ENCODE measurements at places on chromosomes 5 and 9.

DNA sequence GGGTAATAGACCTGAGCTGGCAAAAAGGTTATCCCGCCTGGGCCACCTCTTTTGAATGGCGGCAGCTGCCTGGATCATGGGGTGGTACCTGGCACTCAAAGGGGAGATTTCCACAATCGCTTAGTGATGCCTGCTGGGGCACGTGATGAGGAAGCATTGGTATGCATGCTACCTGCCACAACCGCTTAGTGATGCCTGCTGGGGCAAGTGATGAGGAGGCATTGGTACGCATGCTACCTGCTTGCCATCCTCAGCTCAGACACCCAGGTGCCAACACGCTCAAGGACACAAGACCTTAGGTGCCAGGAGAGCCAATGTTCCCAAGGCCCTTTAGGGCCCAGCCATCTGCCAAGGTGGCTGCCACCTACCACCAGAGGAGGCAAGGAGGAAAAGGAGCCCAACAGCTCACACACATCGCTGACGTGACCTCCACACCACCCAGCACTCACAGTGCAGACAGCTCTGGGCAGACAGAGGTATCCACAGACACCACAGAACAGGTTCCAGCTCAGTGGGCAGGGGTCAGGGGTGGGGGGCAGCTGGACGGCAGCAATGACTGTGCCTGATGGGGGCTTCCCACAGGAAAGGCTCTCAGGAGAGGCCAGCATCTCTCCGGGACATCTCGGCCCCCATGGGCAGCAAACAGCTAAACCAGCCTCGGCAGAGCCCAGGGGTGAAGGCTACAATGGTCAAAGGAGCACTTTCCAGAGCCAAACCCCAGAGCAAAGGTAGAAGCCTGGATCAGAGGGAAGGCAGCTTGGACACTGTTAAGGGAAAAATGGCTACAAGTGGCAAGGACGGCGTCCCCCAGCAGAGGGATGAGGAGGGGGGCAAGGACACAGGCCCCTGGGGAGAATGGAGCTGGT, 43.0 kb upstream of the SARDH start:
- DNase-seq = no peak

GRCh38 chr5:175470781-175471180, 7.6 kb upstream of the SFXN1 start:
- DNase-seq = no peak

DNA sequence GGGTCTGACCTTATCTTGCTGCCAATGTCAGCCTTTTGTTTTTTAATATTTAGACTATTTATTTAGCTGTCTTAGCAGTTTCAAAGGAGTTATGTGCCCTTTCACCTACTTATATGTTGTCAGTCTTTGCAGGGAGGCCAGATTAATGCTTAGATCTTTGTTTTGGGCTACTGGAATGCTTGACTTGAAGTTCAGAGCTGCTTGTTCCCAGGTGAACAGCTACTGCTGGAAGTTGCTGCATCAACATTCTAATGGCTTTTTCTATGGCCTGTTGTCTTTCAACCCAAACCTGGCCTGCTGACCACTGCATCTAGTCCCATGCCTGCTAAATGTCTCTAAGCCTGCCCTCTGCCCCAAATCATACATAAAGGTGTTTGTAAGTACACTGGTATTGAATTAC, 3.0 kb downstream of the SLC22A5 start:
- no peak for DNase-seq

DNA sequence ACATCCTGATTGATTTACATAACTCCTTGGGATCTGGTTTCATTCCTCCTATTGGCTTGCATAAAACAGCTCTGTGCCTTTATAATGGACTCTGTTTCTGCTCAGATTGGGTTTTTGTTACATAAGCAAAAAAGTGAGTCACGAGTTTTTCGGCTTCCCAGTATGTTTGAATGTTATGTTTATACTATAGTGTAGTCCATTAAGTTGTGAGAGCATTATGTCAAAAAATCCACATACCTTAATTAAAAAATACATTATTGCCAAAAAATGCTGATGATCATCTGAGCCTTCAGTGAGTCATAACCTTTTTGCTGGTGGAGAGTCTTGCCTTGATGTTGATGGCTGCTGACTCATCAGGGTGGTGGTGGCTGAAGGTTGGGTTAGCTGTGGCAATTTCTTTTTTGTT, 144.6 kb downstream of the CCDC171 start:
- no peak for DNase-seq

DNA sequence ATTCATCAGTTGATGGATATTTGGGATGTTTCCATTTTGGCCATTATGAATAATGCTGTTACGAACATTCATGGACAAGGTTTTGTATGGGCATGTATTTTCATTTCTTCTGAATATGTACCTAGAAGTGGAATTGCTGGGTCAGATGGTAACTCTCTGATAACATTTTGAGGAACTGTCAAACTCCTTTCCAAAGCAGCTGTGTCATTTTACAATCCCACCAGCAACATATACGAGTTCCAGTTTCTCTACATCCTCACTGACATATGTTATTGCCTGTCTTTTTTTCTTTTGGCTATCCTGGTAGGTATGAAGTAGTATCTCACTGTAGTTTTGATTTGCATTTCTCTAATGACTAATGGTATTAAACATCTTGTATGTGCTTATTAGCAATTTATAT, 86.7 kb downstream of the PRKACG start:
- no peak for DNase-seq

GRCh38 chr9:132312426-132312825, 42.4 kb downstream of the SETX start:
- DNase-seq = no peak

GRCh38 chr5:50969151-50970031, 303.0 kb downstream of the PARP8 start:
- no peak for DNase-seq

- no peak for DNase-seq
Measured at GRCh38 chr5:180423133-180423532, 70.0 kb upstream of the GFPT2 start.

GRCh38 chr9:7143645-7144200, 385.9 kb downstream of the KDM4C start:
- no peak for DNase-seq

- DNase-seq = no peak
Measured at GRCh38 chr9:107594908-107595530, 105.5 kb upstream of the KLF4 start.

Measured in NCI-H774 (cell line).